ENCODE measurements at places on chromosomes 7 and 10.

GRCh38 chr10:96252730-96253129 lies 18.6 kb downstream of the BLNK start:
- no peak for DNase-seq

DNA sequence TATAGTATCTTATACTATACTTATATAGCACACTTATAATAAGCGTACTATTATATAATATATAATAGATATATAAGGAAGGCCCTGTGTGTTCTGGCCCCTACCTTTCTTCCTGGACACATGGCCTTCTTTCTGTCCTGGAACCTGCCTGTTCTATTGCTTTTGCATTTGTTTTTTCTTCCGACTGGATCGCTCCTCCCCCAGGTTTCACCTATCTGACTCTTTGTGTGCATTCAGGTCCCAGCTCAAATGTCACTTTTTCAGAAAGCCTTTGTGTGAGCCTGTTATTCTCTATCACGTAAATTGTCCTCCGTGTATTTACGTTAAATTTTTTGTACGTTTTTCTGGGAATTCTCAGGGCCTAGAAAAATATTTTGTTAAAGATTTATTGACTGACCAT lies 2.9 kb upstream of the TRIM8 start:
- DNase-seq = no peak

DNA sequence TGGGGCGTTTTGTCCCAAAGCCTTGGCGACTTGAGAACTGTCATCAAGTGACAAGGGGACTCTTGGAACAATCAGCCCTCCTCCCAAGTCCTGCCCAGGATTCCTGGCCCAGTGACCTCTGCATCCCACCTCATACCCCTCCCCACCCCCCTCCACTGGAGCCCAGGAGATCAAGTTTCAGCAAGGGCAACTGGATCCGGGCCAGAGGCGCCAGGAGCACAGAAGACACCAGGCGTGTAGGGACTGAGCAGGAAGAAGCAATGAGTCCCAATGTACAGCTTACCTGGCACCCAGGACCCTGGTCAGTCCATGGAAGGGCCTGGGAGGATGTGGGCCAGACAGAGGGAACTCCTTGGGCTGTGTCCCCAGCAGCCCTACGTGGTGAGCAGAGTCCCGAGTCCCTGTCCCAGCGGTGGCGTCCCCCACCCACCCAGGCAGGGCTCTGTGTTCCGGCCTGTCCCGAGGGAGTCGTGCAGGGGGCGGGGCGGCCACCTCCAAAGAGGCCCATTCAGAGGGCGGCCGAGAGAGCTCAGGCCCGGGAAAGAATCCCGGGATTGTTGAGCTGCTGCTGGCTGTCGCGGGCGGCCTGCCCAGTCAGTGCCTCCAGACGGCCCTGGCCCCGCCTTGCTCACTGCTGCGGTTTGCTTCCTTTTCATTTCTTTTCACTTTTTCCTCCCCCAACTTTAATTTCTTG lies 254.1 kb downstream of the TNS3 start:
- peak; percentile 67 for DNase-seq

GRCh38 chr10:26291721-26292480 lies 75.3 kb downstream of the GAD2 start:
- DNase-seq = no peak

GRCh38 chr10:98673171-98673782 lies 226.5 kb upstream of the HPS1 start:
- DNase-seq = no peak

DNA sequence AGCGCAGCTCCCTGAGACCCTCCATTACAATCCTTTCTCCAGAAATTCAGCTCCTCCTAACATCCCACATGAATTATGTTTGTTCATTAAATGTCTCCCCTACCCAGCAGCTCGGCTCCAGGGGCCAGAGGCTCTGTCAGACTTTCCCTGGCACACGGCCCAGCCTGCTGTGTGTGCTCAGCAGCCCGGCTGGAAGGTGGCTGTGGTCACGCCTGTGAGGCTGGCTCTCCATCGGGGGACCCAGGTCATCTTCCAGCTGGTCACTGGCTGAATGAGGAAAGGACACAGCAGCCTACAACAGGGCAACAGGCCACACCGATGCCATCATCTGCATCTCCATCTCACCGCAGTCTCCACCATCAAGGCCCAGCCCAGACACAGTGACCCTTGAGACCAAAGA lies 219.8 kb downstream of the MAD1L1 start:
- DNase-seq = no peak

DNA sequence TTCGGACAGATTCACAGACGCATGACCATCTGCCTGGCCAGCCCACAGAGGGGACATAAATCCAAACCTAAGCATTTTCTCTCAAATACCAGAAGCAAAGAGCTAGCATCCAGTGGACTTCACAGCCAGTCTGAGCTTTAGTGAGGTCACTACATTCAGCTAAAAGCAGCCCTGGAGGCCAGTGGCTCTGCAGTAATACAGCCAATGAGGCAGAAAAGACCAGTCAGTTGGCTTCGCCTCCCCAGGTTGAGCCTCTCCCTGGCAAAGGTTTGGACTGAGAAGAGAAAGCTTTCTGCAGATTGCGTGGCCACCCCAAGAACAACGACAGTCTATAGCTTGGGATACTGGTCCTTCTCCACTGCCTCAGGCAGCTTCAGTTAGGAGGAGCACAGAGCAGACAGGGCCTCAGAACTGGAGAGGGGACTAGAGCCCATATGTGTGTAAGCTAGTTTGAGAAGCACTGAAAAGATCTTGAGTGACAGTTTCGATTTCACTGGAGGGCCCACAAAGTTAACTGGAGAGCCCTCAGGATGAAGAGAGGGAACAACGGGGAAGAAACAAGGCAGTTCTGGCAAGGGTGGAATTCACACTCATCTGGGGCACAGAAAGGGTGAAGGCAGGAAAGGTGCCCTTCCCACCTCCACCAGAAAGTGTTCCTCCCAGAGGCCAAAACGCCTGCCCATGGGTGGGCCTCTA lies 3.8 kb downstream of the WDR91 start:
- no peak for DNase-seq

GRCh38 chr7:112019932-112020331 lies 186.3 kb downstream of the DOCK4 start:
- DNase-seq = no peak

GRCh38 chr7:73971322-73971703 lies 56.7 kb upstream of the ELN start:
- no peak for DNase-seq

DNA sequence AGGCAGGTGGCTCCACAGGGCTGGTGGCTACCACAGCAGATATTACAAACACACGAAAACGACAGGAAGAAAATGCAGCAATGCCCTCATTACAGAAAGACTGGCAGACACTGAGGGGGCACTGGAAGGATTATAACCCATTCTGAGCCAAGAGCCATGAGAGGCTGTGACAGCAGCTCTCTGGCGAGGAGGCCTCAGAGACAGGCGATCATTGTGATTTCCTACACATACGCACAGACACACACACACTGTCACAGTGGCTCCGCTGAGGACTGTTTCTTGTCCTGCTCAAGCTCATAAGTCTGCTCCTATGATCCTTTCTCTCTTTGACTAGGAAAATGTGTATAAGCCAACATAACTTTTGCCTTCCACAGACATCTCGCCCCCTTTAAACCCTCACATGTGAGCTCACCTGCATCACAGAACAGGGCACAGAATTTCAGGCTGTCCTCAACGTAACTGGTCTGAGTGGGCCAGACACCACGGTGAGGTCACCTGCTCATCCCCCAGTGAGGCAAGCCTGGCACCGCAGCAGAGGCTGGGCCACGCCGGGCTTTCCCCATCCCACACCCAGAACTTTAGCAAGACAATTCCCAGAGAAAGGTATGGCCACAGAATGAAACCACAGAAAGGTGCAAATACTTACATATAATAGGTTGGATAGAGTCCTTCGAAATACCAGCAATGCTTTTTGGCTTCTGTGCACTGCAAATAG lies 51.7 kb downstream of the VOPP1 start:
- DNase-seq = no peak

GRCh38 chr10:111316722-111317212 lies 239.9 kb downstream of the ADRA2A start:
- DNase-seq = no peak

DNA sequence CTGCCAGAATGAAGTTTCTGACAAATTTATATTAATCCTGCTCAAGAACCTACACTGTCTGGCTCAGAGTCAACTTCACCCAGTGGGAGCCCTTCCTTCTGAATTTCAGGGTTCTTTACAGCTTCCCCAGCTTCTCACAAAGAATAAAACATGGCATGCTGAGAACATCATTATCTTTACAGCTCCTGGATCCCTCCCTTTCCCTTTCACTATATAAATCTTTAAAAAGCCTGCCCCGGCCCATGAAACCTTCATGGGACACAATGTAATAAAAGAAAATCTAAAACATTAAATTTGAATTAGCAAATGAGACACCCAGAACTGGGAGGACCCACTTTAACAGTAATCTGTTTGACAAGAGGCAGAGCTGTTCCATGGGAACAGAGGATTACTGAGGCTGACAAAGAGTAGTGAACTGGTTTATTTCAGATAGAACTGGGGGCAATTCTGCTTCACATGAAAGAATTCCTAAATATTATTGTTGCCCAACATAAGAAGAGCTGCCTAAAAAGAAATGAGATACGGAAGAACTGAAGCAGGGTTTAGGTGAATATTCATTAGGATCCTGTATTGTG lies 222.8 kb downstream of the THSD7A start:
- no peak for DNase-seq
